Stimulated activated CD4-positive, alpha-beta T cell treated with anti-CD3 and anti-CD28 coated beads, TNF-alpha, amount 100 ng/mL, for 48 hours (primary cell): ENCODE measurements at places on chromosomes 4 and X.

DNA sequence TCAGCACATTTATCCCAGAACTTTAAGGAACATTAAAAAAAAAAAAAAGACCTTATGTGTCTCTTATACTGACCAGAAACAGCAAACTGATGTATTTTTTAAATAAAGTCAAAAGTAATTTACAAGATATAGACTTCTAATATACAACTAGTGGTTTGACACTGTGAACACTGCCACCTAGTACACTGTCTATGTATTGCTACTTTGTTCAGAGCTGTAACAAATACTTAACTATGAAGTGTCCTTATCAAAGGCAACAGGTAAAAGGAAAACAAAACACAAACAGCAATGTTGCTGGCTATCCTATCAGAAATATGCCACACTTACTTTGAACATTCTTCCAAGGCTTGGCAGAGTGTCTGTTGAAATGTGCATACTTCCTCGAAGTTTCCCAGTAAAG lies 60.4 kb downstream of the CD40LG start:
- DNase-seq: no peak

DNA sequence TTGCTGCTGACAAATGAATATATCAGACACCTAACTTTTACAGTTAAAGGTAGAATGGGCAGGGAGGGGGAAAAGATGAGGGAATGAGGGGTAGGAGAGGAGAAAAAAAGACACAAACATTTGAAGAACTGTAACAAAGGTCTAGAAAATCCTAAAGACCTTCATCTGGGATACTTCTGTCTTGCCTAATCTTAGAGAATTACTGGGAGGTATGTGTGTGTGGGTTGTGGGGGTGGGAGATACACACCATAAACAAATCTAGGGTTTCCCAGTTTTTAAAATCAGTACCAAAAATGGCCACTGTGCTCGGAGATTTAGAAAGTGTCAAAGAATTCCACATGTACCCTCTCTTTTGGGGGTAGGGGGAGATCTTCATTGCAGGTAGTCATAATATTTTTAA lies 166.7 kb downstream of the SH3KBP1 start:
- DNase-seq: no peak

DNA sequence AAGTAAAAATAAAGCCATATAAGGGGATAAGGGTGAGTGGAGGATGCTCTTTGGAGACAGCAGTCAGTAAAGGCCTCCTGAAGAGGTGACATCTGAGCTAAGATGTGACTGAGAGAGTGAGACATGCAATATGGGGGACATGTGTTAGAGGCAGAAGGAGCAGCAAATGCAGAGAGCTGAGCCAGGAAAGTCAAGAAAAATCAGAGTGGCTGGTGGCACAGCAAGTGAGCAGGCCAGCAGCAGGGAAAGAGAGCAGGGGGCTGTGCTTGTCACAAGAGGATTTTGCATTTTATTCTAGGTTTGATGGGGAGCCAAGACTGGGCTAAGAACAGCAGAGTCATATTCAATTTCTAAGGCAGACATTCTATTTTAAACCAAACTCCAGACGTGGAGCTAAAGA lies 394.5 kb downstream of the KCNIP4 start:
- DNase-seq: no peak

DNA sequence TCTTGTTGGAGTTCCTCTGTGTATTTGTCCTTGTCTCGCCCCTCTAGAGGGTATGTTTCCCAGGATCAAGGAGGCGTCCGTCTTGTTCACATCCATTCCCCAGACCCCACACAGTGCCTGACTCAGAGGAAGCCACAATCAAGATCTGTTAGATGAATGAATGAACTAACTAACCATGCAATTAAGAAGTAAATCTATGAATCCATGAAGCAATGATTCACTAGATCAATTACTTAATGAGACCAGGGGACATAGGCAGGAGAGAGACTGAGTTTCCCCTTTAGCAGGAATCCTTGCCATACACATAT lies 11.9 kb downstream of the BLOC1S4 start:
- no peak for DNase-seq

DNA sequence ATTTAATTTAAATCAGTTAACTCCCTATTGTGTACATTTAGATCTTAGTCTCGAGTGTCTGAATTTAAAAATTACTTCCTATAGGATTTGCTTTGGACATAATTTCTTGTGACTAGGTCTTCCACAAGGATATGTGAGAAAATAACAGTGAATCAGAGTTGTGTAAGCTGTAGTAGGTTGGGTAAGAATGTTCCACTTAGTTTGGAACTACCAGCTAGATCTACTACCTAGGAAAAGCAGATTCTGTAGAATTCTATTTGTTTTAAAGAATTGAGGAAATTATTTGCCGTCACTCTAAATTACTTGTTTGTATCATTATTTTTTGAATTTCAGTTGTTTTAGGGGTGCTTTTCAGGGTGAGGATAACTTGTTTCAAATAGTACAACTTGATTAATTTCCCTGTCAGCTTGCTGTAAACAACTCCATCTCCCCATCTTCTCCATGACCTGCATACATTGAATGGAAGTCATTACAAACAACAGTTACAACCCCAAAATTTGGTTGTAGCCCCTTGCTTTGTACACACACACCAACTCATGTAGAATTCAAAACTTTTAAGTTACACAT lies 1.3 kb downstream of the MTHFD2L start:
- no peak for DNase-seq

DNA sequence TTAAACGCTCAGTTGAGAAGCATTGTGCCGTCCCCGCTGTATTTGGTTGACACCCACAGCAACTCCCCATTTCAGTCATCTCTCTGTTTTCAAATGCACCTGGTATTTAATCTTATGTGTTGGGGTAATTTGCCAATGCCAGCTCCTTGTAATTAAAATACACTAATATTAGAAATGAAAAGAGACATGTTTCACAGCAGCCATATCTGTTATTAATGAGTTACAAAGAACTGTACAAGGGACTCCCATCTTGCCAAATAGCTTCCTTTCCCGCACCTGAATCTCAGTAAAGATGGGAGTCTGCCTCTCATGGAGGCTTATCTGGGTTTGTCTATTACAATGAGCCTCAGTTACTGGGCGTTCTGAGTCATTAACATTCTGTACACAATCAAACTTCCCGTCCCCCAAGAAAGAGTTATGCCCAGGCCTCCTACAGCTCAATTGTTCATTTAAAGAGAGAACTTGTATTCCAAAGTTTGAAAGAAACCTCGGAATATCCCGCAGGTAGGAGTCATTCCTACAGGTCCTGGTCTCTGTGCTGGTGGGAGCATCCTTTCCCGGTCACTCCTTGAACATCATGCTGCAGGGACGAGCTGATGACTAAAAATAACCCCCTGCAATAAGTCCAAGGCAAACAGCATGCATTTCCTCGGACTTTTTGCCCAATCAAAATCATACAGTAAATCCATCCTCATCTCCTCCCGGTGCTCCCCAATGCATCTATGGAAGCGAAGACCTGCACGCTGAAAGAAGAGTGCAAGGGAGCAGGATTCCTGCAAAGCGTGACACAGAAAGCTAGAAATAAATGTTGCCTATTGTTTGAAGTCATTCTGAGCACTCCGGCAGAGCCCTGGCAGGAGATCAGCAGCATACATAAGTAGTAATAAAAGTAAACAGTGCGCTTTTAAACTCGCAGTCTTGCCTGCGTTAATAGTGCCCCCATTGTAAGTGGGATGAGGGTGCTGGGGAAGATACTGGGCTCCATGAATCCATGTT lies 926 bp downstream of the NDP start:
- DNase-seq: no peak
